T-cell (primary cell): ENCODE measurements at places on chromosomes 11 and 22.

- DNase-seq = no peak
These were observed 512.4 kb downstream of the DLG2 start for GRCh38 chr11:85114786-85115185.

- DNase-seq = no peak
These were observed 13.9 kb upstream of the TP53AIP1 start for GRCh38 chr11:128956401-128957201.

DNA sequence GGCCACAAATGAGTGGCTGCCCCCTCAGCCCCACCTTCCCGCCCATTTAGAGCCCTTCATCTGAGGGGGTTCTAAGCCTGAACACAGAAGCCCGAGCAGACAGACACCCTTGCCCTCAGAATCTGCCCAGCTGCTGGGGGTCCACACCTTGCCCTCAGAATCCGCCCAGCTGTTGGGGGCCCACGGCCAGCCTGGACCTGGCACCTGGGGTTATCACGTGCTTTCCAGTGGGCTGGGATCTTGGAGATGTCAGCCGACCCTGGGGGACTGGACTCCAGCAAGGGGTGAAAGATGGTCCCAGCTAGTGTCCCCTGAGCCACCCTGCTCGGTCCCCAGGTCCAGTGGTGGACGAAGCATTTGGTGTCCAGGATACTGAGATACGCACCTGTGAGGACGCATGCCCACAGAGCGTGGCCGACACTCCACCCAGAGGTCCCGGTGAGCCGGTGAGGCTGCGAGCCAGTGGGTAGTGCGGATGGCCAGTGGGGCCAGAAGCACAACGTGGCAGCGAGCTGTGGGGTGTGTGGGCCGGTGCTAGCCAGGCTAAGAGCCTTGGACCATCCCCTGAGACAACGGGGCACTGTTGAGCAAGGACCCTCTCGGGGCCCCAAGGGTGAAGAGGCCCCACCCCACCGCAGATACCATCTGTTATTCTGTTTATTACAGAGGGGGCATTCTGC lies 3.1 kb upstream of the CTSD start:
- no peak for DNase-seq

GRCh38 chr22:30433773-30434172 lies 8.2 kb downstream of the MTFP1 start:
- DNase-seq = no peak

GRCh38 chr11:130651066-130651855 lies 202.8 kb downstream of the ADAMTS15 start:
- DNase-seq = no peak

DNA sequence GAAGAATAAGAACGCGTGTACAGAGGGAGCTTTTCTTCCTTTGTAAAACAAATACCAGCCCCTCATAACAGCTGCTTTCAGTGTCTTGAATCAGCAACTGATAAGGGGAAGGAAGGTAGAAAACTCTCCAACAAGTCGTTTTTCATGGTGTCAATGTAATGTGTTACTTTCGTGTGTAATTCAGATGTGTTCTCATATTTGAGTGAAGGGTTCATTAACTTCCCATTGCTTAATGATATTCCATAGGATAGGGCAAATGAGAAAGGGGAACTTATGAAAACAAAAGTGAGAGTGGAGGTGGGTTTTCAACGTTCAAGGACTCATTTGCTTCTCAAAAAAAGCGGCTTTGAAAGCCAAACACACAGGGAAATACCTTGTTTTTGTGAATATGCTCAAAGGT lies 452.1 kb downstream of the NTM start:
- DNase-seq = no peak

DNA sequence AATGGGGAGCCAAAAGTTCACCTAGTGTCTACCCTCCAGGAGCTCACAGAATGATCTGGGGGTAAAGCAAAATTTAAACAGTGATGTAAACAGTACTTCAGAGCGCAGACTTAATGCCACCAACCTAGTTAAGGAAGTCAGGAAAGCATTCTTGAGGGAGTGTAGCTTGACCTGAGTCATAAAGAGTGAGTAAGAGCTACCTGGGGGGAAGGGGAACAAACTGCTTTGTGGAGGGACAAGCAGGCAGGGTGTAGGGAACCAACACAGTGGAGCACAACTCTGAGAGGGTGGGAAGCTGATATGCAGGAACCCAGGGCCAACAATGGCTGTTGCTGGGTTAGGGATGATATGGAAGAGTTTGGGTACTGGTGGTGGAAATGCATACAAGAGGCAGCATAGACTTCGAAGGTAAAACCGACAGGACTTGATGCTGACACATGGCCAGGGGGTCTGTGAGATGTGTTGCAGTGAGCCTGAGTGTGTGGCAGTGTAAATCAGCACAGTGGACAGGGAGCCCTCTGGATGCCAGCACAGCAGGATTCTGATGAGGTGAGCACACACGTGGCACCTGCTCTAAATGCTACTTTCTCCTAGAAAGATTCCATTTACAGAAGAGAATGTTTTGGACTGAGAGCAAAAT lies 58.3 kb upstream of the CYP2D6 start:
- no peak for DNase-seq

- no peak for DNase-seq
These were observed 448.0 kb downstream of the MIAT start for GRCh38 chr22:27105142-27106025.
